ENCODE measurements at places on chromosomes 13 and 19.

DNA sequence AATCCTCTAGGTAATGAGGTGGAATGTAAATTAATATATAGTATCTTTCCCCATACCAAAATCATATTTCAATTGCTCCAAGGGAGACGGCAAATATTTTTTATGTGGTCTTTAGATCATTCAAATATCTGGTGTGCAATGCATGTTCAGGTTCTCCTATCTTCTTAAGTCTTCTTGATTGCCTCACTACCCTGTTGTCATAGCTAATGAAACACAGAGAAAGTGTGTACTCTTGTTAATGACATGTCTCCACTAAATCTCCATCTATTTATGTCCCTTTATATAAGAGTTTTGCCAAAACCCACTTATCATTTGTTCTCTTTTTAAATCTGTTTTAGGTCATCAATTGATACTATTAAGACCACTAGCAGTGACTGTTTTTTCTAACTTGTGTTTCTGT is 6.6 kb downstream of the STARD13 start:
- no peak for DNase-seq

- DNase-seq, result no peak
Observed at GRCh38 chr19:23394511-23394910, 760 bp downstream of the ZNF91 start.

DNA sequence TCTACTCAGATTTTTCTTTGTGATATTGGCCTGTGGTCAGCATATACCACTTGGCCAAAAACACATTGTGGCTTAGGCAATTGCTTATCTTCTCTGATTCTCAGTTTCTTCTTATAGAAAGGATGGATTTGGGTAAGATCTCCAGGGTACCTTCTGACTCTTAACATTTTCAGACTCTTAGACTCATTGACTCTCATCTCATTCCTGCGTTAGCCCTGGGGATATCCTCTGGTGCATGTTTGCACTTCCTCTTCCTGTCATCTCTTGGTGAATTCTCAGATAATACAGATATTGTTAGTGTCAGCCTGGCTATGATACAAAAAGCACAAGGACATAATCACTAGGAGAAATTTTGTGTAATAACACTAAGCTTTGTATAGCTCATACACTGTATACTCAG is 492.5 kb upstream of the GPC6 start:
- DNase-seq, result no peak

DNA sequence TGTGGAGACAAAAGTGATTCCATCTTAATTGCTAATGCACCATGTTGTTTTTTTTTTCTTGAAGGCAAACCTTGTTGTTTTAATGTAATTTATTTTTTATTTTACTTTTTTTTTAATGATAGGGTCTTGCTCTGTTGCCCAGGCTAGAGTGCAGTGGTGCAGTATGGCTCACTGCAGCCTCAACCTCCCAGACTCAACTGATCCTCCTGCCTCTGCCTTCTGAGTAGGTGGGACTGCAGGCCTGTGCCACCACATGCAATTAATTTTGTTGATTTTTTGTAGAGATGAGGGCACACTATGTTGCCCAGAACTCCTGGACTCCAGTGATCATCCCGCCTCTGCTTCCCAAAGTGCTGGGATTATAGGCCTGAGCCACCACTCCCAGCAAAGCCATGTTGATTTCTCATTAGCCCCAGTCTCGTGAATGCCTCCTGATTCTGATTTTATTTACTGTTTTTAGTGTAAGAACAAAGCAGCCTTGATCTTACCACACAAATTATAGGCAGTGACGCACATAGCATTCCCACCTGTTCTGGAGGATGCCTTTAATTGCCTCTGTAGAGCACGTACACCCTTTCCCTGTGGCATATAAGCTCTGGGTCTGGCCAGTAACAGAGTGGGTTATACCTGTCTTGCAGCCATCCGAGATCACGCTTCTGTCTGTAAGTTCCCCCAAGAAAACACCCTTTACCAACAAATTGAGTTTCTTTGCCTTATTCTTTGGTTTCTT is 150.4 kb downstream of the GGACT start:
- DNase-seq, result no peak

- no peak for DNase-seq
Observed at GRCh38 chr19:43727593-43727853, 11.6 kb downstream of the IRGC start.

DNA sequence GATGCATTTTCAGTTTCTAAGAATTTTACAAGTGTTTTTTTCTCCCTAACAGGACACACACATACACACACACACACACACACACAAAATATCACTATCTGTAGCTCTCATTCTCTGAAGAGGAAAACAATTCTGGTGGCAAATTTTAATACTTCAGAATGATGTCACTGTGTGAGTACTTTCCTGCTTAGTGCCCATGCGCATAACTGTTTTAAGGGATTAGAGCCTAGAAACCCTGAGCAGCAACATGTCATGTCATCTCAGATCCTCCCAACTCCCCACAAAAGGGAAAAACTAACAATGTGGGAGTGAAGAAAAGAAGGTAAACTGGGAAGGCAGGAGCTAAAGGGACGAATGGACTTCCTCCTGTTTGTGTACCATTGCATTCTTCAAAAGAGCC is 401.2 kb downstream of the SPRY2 start:
- DNase-seq, result no peak

DNA sequence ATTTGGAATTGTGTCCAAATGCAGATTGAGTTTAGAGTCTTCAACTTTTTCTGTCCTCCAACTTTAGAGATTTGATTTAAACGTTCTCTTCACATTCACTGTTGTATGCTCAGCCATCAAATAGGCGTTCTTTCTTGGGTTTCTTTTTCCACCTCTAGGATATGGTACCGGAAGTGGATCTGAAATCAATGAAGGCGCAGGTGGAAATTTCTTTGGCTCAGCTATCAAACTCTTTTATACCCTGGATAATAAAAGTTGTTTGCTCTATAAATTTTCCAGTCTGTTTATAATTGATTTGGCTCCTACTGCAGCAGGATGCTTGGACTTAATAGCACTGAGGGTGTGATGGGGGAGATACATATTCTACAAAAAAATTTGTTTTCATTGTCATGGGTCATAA is 1.6 kb downstream of the COG3 start:
- no peak for DNase-seq

DNA sequence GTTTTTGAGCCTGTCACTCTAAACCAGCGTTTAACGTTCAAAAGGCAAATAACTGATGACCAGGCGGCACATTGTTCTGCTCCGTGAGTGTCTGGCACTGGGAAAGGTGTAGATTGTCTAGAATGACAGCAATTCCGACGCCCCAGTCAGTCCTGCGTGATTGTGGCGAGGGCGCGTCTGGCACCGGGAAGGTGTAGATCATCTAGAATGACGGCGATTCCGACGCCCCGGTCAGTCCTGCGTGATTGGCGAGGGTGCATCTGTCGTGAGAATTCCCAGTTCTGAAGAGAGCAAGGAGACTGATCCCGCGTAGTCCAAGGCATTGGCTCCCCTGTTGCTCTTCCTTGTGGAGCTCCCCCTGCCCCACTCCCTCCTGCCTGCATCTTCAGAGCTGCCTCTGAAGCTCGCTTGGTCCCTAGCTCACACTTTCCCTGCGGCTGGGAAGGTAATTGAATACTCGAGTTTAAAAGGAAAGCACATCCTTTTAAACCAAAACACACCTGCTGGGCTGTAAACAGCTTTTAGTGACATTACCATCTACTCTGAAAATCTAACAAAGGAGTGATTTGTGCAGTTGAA is 26.1 kb upstream of the NDUFS7 start:
- no peak for DNase-seq
